ENCODE measurements at places on chromosomes 1 and 21.

DNA sequence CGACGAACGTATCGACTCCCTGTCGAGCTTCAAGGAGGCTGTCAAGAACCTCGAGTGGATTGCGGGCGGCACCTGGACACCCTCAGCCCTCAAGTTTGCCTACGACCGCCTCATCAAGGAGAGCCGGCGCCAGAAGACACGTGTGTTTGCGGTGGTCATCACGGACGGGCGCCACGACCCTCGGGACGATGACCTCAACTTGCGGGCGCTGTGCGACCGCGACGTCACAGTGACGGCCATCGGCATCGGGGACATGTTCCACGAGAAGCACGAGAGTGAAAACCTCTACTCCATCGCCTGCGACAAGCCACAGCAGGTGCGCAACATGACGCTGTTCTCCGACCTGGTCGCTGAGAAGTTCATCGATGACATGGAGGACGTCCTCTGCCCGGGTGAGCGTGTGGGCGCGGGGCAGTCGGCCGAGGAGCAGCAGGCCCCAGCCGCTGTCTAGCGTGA is 28.0 kb downstream of the COL6A2 start:
- no peaks in the 10 kb centered on the region for H3K36me3 ChIP-seq
- DNase-seq, result no peak
- H3K27me3 ChIP-seq, result no peaks in the 10 kb centered on the region
- no peak overlapping the region for H3K27ac ChIP-seq
- no peaks in the 10 kb centered on the region for H3K4me1 ChIP-seq
- H3K4me3 ChIP-seq, result no peak overlapping the region

DNA sequence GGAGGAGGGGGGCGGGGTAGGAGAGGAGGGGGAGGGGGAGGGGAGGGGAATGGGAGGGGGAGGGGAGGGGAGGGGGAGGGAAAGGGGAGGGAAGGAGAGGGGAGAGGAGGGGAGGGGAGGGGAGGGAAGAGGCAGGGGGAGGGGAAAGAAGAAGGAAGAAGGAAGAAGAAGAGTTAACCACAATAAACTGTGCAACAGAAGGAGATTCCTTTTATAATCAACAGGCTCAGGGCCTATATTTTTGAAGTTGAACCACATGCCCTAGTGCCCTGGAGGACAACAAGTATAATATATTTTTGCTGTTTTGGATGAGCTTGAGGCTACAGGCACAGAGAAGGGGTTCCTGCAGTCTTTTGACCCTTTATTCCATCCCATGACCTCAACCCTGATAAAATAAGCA is 228.2 kb upstream of the IRF2BP2 start:
- no peak for DNase-seq
- no peaks in the 10 kb centered on the region for H3K36me3 ChIP-seq
- H3K27me3 ChIP-seq, result no peaks in the 10 kb centered on the region
- H3K4me1 ChIP-seq, result peaks cover 24% of the 10 kb centered on the region
- no peak overlapping the region for H3K27ac ChIP-seq

DNA sequence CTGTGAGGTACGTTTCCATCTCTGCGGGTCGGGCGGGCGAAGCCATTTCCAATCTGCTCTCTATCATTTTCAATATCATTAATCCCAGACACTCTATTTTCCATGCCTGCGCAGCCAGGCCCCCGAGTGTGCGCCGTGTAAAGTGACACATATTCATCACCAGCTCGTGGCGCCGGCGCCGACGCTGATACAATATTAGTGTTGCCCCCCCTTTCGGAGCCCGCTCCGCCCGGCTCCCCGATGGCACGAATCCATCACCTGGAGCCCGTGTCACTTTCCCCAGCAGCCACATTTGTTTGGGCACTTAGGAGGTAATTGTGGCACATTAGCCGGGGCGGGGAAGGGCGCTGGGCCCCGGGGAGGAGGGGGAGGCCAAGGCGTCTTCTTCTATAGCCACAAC is 33.7 kb upstream of the DMBX1 start:
- no peaks in the 10 kb centered on the region for H3K36me3 ChIP-seq
- no peak overlapping the region for H3K4me3 ChIP-seq
- no peaks in the 10 kb centered on the region for H3K4me1 ChIP-seq
- H3K27ac ChIP-seq, result no peak overlapping the region
- no peak for DNase-seq

DNA sequence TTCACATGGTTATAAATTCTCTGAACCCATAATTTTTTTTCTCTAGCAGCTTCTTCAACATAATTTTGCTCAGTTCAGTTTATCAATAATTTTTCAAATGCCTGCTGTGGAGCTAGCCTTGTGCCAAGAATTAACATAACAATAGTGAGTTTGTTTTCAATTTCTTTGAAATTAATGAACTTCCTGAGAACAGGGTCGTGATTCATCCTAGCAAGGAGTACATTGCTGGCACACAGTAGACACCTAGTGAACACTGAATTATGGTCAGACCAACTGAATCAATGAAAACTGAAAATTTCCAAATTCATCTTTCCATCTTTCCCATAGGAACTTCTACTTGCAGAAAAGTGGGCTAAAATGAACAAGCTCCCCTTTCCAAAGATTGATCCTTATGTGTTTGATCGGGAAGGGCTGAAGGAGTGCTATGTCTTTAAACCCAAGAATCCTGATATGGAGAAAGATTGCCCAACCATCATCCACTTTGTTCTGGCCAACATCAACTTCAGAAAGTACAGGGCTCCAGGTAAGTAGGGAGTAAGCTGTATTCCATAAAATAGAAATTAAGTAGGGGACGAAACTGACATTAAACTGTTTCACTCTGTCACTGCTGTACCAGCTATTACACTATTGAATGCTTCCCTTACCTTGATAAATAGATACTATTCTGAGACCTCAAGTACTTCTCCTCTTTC is 148.7 kb downstream of the PLA2G4A start:
- no peaks in the 10 kb centered on the region for H3K27me3 ChIP-seq
- no peak overlapping the region for H3K27ac ChIP-seq
- DNase-seq, result no peak

DNA sequence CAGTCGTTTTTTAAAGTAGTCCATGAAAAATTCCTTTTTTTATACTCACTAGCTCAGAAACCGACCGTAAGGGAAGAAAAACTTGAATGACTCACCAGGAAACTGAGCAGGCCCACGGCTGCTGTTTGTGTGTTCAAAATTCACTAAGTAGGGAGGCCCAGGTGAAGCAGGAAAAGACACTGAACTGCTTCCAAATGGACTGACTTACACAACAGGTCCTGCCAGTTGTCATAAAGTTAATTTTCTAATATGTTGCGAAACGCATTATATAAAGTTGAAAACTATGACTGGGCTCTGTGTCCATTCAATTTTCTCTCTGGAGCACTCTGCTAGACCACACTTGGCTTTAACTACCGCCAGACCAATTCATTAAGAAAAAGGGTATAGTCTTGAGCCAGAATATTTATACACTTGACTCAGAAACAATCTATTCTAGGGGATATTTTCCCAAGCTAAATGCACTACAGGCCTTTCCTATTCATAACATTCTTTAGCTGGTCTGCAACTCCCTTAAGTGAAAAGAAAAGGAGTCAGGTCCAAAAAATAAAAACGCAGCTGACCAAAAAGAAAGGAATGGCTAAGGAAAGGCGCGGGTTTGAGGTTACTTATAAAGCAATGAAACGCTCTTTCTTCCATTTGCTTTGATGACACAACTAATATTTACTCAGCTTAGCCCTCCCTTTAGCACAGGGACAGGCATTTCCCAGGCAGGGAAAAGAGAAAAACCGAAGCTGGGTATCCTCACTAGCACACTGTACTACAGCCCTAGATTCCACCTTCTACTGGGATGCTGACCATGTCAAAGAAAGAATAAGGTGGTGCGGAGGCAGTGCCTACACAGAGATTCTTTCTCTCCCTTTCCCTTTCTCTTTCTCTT is 306.3 kb upstream of the ESRRG start:
- H3K27me3 ChIP-seq, result no peaks in the 10 kb centered on the region
- no peaks in the 10 kb centered on the region for H3K36me3 ChIP-seq
- H3K4me1 ChIP-seq, result no peaks in the 10 kb centered on the region
- DNase-seq, result no peak
- no peak overlapping the region for H3K27ac ChIP-seq
- no peak overlapping the region for H3K4me3 ChIP-seq

DNA sequence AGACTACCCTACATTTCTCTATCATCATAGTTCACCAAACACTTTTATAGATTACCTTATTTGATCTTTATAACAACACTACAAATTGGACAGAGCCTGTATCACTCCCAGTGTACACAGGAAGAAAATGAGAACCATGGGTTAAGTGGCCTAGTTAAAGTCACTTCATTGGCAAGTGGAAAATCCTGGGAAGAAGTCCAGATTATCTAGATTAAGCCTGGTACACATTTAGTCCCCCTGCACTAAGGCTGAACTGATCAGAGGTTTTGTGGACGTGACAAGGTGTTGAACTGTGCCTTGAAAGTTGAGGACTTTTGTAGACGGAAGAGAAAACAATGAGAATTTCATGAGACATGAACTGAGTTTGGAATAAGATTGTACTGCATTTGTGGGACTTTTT is 7.5 kb upstream of the USH2A start:
- no peaks in the 10 kb centered on the region for H3K27me3 ChIP-seq
- DNase-seq, result no peak
- H3K27ac ChIP-seq, result no peak overlapping the region
- H3K36me3 ChIP-seq, result no peaks in the 10 kb centered on the region

DNA sequence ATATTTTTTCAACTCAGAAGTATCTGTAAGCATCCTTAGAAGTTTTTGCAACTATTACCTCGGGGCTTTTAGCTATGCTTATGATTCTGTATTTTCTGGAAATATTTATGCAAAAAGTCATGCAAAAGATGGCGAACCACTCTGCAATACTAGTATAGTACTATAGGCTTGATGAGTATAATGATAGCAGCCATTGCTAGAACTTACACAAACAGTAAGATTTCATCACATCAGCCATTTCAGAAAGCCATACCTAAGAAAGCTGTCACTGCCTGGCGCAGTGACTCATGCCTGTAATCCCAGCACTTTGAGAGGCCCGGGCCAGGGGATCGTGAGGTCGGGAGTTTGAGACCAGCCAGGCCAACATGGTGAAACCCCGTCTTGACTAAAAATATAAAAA is 227.1 kb downstream of the LRRC7 start:
- H3K4me1 ChIP-seq, result no peaks in the 10 kb centered on the region
- DNase-seq, result no peak
- no peak overlapping the region for H3K4me3 ChIP-seq

- no peaks in the 10 kb centered on the region for H3K4me1 ChIP-seq
- no peak overlapping the region for H3K4me3 ChIP-seq
- no peak for DNase-seq
- peaks cover 6% of the 10 kb centered on the region for H3K36me3 ChIP-seq
Observed at GRCh38 chr1:54028306-54029251, 10.6 kb upstream of the LDLRAD1 start.

DNA sequence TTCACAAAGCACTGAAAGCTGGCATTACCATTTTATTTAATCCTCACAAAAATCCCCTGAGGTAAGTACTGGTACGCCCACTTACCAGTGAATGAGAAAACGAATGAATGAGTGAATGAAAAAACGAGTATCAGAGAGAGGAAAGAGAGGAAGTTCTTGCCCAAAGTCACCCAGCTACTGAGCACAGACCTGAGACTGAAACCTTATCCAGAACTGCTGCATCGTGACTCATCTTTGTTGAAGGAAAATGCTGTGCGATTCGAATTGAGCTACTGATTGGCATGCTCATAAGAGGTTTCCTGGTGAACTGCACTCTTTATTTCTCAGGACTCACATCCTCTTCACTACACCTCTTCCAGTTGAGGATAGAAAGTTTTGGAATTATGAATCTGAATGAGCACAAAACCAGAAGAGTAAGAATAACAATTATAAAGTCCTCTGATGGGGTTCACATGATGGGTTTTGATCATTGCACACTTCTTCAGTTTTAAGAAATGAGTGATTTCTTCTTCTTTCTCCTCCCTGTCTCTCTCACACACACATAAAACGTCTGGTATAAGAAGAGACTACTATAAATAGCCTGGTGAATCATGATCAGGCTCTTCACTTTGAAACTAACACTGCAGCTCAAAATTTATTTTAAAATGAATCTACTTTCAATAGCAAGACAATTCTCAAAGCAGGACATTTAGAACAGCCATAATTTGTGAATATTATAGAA is 32.1 kb downstream of the IL12RB2 start:
- no peaks in the 10 kb centered on the region for H3K36me3 ChIP-seq
- no peak for DNase-seq
- H3K4me3 ChIP-seq, result no peak overlapping the region
- no peaks in the 10 kb centered on the region for H3K27me3 ChIP-seq
- peaks cover 40% of the 10 kb centered on the region for H3K4me1 ChIP-seq
- no peak overlapping the region for H3K27ac ChIP-seq

- no peak overlapping the region for H3K27ac ChIP-seq
- DNase-seq, result no peak
- no peak overlapping the region for H3K4me3 ChIP-seq
- no peaks in the 10 kb centered on the region for H3K36me3 ChIP-seq
Observed at GRCh38 chr1:245291351-245291750, 136.6 kb downstream of the KIF26B start.

DNA sequence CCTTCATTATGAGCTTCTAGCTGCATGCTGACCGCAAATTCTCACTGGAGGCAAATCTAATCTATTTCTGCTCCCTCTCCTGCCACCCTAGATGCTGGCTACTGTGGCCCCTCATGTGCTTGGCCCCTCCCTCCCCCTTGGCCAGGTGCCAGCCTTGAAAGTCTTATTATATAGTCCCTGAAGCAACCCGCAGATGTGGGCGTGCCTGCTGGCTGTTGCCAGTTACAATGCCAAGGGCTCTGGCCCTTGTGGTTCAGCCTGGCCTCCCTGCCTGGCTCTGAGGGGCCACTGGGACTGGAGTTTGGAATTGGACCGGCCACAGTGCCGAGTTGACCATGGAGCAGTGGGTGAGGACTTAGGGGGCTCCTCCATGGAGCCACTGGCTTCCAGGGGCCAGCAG is 78.9 kb upstream of the ACTRT2 start:
- no peaks in the 10 kb centered on the region for H3K36me3 ChIP-seq
- no peak for DNase-seq
- no peak overlapping the region for H3K27ac ChIP-seq

DNA sequence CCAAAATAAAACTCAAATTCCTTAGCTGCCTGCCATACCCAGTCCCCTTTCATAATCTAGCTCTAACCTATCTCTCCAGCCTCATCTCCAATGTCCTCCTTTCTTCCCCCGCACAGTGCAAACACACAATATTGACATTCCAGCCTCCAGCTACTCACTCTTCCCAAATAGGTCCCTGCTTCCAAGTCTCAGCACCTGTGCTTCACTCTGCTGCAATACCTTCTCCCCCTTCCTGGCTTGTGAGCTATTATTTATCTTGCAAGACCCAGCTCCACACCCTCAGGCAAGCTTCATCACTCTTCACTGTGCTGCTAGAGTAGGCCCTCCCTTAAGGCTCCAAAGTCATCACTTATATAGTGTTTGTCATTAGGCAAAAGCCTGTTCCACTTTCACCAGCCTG is 9.7 kb downstream of the PLPP3 start:
- no peak overlapping the region for H3K27ac ChIP-seq
- no peak for DNase-seq
- H3K4me3 ChIP-seq, result no peak overlapping the region
- H3K27me3 ChIP-seq, result no peaks in the 10 kb centered on the region

DNA sequence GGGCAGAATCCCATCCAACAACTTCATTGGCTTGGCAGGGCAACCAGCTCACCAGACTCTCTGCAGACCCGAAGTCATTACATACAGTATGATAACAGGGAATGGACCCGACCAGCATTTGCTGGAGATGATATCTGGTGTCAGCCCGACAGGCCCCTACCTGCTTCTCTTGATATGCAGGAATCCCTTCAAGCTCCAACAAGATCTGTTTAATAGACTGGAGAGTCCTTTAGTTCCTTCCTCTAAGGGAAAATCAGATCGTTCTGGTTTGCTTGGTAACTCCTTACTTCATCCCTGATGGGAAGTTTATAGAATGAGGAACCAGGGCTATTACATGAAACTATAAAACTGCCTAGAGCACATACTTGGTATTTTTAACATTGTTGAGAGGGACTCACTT is 61.2 kb downstream of the EDARADD start:
- H3K27ac ChIP-seq, result no peak overlapping the region
- no peaks in the 10 kb centered on the region for H3K36me3 ChIP-seq
- DNase-seq, result no peak
- no peaks in the 10 kb centered on the region for H3K27me3 ChIP-seq
- H3K4me3 ChIP-seq, result no peak overlapping the region
